ENCODE measurements at places on chromosomes 6 and 20.
A peak's percentile ranks its signal among the peaks of the same experiment; 100 is the strongest.

DNA sequence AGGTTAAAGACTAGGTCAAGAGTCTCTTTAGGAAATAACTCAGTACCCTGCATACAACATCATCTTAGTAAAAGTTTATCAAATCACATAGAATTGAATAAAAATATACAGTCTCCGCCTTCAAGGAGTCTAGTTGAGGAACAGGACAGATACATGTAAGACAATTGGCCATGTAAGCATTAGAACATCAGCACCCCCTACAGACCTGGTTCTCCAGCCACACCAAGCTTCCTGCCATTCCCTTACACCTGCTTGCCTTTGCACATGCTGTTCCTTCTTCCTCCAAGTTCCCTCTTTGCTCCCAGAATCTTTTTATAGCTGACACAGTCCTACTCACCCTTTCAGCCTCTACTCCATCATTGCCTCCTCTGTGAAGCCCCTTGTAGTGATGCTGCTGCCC, 187.8 kb upstream of the LRFN2 start:
- DNase-seq = peak; percentile 57

DNA sequence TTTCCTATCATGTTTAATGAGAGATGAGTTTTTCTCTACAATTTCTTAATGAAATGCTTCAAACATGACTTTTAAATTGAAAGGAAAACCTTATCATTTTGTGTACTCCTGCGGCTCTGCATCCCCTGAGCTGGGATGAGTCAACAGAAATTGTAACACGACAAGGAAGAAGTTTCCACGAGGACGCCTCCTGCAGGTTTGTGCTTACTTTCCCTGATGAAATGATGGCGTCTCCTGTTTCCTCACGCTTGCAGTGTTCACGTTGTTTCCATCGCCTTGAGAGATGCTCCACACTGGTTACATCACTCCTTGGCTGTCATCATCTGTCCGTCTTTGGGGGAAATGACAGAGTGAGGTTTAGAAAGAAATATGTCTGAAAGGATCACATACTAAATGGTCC, 233.7 kb upstream of the ZFP64 start:
- DNase-seq = no peak

- no peak for DNase-seq
These were observed 40.0 kb upstream of the OPN5 start for GRCh38 chr6:47741807-47742206.

GRCh38 chr20:15022921-15023320, 685.5 kb upstream of the FLRT3 start:
- no peak for DNase-seq

DNA sequence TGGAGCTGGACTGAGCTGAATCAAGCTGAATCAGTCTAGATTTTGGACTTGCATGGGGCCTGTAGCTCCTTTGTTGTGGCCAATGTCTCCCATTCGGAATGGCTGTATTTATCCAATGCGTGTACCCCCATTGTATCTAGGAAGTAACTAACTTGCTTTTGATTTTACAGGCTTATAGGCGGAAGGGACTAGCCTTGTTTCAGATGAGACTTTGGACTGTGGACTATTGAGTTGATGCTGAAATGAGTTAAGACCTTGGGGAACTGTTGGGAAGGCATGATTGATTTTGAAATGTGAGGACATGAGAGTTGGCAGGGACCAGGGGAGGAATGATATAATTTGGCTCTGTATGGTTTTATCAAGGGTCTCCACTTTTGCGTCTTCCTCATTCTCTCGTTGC, 3.0 kb upstream of the TMEM170B start:
- no peak for DNase-seq

- no peak for DNase-seq
These were observed 37.1 kb downstream of the SLC17A1 start for GRCh38 chr6:25794784-25795183.

GRCh38 chr6:131631625-131632289, 3.7 kb upstream of the MED23 start:
- no peak for DNase-seq

- DNase-seq = no peak
These were observed 162.3 kb downstream of the TPBG start for GRCh38 chr6:82525775-82526495.

DNA sequence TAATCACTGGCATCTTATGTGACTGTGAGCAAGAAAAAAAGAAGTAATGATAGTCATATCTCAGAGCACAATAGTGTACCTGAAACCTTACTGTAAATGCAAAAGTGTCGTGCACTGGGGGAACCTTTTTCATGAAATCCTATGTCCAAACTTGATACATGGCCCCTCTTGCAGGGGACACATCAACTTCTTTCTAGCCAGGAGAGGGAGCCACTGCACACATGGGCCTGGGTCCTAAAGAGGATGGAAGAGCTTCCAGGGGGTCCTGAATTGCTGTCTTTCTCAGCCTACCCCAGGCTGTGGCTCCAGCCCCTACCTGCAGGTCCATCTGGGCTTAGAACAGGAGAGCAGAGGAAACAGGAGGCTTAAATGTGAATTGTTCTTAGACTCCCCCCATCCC, 165.7 kb downstream of the SOD2 start:
- no peak for DNase-seq

GRCh38 chr6:160960839-160961238, 30.7 kb upstream of the MAP3K4 start:
- no peak for DNase-seq

DNA sequence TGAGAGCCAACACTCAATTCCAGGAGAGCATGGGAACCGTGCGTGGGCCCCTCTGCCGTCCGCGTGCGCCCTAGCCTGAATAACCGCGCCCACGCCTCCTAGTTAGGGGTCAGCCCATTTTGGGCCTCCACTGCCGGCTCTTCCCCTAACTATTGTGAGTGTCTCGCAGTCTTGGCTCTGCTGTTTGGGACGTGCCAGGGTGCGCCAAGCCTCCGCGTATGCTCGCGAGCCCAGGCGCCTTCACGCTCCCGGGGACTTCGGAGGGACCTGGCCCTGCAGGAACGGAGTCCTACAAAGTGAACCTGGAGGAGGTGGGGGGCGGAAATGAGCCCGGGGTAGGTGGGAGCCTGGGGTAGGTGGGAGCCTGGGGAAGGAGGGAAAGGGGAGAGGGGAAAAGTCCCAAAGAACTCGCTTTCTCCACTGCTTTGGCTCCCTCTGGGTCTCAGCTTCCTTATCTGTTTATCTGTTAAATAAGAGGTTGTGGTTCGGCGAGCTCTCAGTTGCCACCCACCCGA, 873 bp upstream of the GCM2 start:
- no peak for DNase-seq

DNA sequence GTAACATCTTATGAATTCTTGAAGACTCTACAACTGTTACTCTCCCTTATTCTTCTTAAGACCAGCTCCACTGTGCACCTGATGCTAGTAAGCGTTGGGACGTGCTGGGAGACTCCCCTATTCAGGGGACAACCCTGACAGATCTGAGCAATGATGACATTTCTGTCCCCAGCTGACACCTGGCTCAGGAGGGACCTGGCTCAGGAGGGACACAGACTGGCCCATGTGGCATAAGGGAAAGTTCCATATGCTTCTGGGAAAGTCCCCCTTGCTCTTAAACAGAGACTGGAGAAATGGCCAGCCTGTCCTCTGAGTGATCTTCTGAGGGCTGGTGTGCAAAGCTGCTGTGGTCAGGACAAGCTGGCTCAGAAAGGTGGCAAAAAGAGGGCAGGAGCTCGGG, 10.0 kb upstream of the CD93 start:
- DNase-seq = no peak

GRCh38 chr20:48489046-48489463, 338.7 kb downstream of the PREX1 start:
- DNase-seq = no peak

DNA sequence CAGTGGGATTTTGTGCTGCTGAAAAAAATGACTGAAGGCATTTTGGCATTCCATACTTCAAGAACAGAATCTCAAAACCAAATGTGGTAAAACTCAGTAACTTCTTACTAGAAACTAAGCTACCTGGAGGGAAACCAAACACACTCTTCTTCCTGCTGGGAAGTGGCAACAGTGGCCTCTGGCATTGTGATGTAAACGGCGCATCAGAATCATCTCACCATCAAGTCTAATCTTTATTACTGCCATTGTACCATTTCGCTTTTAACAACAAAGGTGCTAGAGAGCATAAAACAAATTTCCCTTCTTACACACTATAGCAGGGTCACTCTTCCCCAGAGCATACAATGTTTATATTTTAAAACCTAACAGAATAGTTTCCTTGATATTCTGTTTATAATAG, 101.6 kb upstream of the CEP162 start:
- DNase-seq = no peak

GRCh38 chr6:32844839-32845383, 1.1 kb upstream of the PSMB8 start:
- DNase-seq = no peak

DNA sequence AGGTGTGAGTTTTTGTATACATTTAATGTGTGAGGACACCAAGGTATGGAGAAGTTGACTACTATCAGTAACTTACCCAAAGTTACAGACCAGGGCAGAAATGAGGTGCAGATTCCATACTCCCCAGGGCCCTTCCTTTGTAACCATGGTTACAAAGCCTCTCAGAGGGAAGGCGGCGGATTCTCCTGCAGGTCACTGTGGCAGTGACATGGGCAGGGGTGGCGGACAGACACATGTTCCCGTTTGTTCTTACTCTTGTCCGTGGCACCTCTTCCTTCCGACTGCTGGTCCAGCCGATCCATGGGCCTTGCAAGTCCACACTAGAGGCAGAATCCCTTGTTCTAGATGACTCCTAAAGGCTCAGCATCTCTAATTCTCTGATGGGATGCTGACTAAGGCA, 43.0 kb downstream of the PDYN start:
- no peak for DNase-seq
